ENCODE measurements at places on chromosomes 1 and 21.
A peak's percentile ranks its signal among the peaks of the same experiment; 100 is the strongest.

- DNase-seq: no peak
Measured at GRCh38 chr1:110440877-110441276, 10.1 kb upstream of the PROK1 start.

DNA sequence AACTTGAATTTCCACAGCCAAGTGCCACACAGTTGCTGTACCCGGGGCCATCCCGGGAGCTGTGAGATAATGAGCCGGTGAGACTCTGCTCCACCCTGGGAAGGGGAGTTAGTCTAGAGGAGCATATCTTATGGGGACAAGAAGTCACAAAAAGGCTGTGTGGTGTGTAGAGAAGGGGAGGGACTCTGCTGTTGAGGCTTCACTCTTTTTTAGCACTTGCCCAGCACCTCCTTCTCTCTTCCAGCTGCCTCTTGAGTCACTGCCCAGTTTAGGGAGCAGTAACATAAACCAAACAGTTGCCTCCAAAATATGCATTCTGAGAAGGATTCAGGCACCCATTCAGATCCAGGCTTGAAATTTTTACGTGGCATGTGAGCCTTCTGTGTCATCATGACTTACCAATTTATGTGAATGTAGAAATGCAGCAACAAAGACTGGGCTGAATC lies 744 bp upstream of the WDR26 start:
- peak; percentile 78 for DNase-seq

- DNase-seq: peak; percentile 84
Measured at GRCh38 chr1:15543589-15544568, 17.2 kb downstream of the DNAJC16 start.

- no peak for DNase-seq
Measured at GRCh38 chr1:65449214-65449823, 28.9 kb downstream of the LEPR start.

DNA sequence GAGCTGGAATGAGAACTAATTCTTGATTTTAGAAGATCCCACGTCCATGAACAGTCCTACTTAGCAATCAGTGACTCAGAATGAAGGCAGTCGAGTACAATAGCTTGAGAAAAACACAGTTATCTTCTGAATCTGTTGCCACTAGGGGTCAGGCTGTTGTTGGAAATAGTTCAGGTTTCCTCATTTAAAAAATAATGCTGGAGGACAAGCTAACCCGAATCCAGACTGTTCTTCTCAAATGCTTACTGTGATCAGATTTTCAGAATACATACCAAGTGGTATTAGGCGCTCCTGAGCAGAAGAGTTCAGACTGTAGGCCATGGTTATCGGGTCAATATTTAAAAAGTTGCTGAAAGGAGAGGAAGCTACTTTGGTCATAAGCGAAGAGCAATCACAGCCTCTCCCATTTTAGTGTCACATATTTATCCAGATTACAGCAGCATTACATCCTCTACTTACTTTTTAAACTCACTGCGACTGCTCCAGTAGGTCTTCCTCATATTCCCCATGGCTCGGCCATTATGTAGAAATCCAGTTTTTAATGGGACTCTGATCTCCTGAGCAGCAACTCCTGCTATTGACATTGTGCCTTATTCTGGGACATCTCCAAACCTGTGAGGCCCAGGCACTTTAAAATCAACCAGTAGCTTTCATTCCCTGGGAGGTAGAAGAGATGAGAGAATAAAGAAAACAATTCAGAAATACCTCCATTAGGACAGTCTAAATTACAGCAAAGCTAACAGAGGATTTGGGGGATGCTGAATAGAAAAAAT lies 10.9 kb downstream of the ERRFI1 start:
- no peak for DNase-seq

- peak; percentile 63 for DNase-seq
Measured at GRCh38 chr1:207868251-207868773, 42.6 kb downstream of the CD34 start.

GRCh38 chr21:31410499-31411131 lies 66.6 kb upstream of the TIAM1 start:
- DNase-seq: no peak

GRCh38 chr21:37582590-37582989 lies 216.0 kb downstream of the DYRK1A start:
- peak; percentile 44 for DNase-seq

- no peak for DNase-seq
Measured at GRCh38 chr1:8745346-8745745, 72.1 kb downstream of the RERE start.

- DNase-seq: no peak
Measured at GRCh38 chr1:99700020-99700419, 54.1 kb downstream of the PALMD start.

- no peak for DNase-seq
Measured at GRCh38 chr1:159853417-159854115, 8.9 kb downstream of the VSIG8 start.

DNA sequence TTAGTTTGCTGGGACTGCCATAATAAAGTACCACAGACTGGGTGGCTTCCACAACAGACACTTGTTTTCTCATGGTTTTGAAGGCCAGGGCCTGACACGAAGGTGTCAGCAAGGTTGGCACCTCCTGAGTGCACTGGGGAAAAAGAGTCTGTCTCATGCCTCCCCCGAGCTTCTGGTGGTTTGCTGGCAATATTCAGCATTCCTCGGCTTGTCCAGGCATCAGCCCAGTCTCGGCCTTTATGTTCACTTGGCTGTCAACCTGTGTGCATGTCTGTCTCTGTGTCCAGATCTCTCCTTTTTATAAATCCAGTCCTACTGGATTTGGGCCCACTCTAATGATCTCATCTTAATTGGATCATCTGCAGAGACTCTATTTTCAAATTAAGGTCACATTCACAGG lies 72.6 kb downstream of the DOP1B start:
- DNase-seq: no peak

- no peak for DNase-seq
Measured at GRCh38 chr1:36583980-36584782, 101.5 kb upstream of the CSF3R start.

DNA sequence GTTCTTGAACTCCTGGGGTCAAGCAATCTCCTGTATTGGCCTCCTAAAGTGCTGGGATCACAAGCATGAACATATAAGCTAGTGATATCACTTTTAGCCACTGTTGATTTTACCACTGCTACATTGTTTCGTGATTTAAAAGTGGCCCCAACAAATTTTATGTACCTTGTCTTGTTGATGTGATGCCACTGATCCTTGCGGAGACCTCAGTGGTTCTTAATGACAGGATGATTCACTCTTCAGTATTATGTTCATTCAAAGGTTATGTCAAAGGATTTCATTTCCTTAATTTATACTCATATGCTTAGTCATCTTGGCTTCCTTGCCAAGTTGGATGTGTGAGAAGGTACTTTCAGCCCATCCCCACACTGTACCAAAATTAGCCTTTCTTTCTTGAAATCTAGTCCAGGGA lies 12.1 kb downstream of the PRKACB start:
- DNase-seq: no peak

- no peak for DNase-seq
Measured at GRCh38 chr1:18852501-18852900, 7.0 kb downstream of the TAS1R2 start.

GRCh38 chr1:59061876-59062275 lies 235.0 kb upstream of the FGGY start:
- no peak for DNase-seq

- DNase-seq: no peak
Measured at GRCh38 chr1:90384193-90384592, 332.9 kb downstream of the BARHL2 start.

DNA sequence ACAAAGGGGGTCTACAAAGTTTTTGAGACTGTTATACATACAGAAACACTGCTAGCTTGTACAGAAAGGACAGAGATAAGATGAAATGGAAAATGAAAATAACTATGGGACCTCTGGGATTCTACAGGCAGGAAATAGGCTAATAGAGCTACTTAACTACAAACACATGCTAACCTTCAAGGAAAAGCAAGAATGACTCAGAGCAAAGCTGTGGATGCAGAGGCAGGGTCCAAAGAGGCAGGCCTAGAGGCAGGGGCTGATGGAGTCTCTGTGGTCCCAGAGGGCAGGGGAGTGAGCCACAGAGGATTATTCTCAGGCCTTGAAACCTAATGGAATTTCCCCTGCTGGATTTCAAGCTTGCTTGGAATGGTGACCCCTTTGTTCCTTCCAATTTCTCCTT lies 18.7 kb upstream of the GOLT1A start:
- no peak for DNase-seq

DNA sequence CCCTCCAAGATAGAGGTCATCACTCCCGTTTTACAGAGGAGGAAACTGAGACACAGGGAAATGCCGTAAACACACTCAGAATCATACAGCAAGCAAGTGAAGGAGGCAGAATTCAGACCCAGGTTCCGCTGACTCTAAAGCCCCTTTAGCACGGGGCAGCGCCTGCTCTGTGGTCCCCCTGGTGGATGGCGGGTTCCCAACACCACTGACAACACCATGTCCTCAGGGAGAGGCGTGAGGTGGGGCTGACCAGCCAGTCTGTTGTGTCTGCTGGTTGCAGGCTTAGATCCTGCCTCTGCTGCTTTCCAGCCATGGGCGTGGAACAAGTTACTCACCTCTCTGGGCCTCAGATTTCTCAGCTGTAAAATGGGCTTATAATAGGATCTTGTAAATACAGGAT lies 617.3 kb downstream of the MATN1 start:
- no peak for DNase-seq

GRCh38 chr1:247210062-247210375 lies 38.2 kb upstream of the ZNF124 start:
- DNase-seq: no peak

DNA sequence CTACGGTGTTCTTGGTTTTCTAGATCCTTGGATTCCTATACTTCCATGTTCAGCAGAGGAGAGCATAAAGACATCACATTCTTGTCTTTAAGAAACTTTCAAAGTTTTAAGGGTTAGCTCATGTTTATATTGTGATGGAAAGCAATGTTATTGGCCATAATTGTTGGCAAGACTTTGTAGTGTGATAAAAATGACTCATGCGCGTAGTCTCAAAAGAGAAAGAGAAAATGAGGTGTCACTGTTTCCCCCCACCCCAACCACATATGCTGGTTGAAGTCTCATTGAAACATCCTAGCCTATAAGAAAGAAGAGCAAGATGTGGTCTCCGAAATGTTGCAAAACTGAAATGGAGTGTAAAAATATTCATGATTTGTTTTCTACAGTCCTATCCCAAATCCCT lies 348.8 kb downstream of the PTBP2 start:
- DNase-seq: no peak

- DNase-seq: no peak
Measured at GRCh38 chr1:201016211-201016651, 7.3 kb downstream of the KIF21B start.

DNA sequence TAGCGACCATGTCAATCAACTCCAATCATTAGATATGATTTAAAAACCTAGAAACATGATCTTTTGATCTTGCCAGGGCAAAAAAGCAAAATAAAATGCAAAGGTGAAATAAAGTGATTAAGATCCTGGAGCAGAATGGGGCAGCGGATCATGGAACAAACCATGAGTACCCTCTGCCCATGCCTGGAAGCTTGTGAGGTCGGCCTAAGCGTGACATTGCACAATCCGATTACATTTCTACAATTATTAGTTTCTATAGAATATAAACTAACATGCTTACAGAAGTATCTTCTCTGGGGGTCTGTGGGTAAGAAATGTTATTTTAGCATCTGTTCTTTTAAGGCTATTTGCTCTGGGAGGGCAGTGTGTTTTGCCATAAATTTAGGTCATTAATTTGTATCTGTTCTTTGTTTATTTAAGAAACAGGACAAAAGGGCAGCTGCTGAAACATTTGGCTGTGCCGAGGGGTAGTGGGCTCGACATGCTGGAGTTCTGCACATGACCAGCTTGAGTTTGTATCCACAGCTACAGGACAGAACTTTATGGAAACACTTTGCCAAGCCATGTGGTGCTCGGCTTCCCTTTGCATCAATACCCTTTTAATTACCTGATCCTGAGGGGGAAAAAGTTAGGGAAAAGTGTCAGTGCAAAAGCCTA lies 55.9 kb downstream of the ZBTB18 start:
- no peak for DNase-seq

GRCh38 chr21:21210552-21210951 lies 212.3 kb downstream of the NCAM2 start:
- no peak for DNase-seq

DNA sequence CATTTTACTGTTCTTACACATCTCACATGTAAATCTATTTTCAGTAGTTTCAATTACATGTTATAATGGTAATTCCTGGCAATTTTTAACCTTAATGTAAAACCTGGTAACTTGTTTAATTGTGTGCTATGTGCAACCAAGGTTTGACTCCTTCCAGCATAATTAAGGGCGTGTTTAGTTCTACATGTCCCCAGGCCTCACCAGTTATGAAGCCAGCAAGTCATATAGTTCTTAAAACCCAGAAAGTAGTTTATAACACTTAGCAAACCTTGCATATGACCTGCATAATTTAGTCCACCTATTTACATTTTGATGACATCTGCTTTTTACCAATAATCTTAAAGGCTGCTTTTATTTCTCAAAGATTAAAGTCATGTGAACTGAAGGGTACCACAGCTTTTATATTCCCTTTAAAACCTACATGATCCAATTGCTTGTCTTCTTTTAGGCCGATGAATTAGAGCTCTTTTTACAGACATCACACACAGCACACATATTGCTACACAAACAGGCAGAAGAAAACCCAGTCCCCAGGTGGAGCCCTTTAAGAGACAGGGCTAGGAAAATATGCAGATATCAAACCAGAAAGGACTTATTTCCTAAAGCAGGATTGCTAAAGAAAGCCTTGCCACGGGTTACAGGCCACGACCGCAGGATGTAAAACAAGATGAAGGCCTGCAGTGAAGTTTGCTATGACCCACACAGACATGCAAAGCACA lies 23.2 kb upstream of the SYCP1 start:
- no peak for DNase-seq

GRCh38 chr1:211947396-211948295 lies 87.7 kb downstream of the INTS7 start:
- no peak for DNase-seq

GRCh38 chr21:33013626-33014025 lies 12.1 kb upstream of the OLIG2 start:
- no peak for DNase-seq

DNA sequence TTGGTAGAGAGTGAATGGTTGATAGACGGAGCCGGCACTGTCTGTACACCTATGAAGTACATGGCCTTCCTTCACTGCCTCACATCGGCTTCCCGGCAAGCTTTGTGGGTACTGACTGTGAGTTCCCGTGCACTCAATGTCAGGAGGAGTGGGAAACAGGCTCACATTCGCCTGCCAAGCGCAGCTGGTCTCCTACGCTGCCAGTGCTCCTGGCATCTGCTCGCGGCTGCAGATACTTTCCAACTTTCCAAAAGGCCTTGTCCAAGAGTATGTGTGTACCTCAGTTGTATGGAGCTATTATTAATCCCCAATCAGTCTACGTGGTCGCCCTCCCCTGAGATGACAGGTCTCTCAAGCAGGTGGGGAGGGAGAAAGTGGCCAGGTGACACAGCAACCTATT lies 180.8 kb downstream of the ZSCAN20 start:
- no peak for DNase-seq
